ENCODE measurements at places on chromosomes 2 and 18. TPM values are rescaled to one million over a fixed set of nuclear protein-coding genes. Genes with fewer than 3 reads are reported as not detected.

DNA sequence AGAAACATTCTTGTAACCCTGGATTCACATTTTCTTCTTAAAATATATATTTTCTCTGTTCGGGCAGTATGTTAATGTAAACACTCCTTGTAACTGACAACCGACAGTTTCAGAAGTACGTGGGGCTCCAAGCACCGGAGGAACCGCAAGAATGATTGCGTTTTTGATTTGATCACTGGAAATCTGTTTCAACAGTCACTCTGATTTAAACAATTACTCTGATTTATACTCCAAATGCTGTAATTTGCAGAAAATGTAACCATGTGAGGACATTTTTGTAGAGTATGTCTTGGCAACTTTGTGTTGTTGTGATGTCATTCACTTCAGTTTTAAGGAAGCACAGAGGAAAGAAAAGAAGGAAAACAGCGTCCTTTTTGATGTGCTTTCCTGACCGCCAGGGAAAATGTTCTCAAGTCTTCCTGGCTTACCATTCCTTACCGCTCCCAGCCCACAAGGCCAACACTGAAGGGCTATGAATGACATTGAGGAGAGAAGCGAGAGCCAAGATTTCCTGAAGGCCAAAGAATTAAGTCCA is 77.7 kb downstream of the APOB start:
- H3K36me3 ChIP-seq = no peaks in the 10 kb centered on the region
- no peaks in the 10 kb centered on the region for H3K27me3 ChIP-seq
- H3K27ac ChIP-seq = no peak overlapping the region
- no peak for DNase-seq

GRCh38 chr2:63571291-63571690 is 17.0 kb downstream of the WDPCP start:
- no peaks in the 10 kb centered on the region for H3K4me1 ChIP-seq
- H3K4me3 ChIP-seq = no peak overlapping the region
- no peak overlapping the region for H3K27ac ChIP-seq
- H3K27me3 ChIP-seq = no peaks in the 10 kb centered on the region
- no peak for DNase-seq

DNA sequence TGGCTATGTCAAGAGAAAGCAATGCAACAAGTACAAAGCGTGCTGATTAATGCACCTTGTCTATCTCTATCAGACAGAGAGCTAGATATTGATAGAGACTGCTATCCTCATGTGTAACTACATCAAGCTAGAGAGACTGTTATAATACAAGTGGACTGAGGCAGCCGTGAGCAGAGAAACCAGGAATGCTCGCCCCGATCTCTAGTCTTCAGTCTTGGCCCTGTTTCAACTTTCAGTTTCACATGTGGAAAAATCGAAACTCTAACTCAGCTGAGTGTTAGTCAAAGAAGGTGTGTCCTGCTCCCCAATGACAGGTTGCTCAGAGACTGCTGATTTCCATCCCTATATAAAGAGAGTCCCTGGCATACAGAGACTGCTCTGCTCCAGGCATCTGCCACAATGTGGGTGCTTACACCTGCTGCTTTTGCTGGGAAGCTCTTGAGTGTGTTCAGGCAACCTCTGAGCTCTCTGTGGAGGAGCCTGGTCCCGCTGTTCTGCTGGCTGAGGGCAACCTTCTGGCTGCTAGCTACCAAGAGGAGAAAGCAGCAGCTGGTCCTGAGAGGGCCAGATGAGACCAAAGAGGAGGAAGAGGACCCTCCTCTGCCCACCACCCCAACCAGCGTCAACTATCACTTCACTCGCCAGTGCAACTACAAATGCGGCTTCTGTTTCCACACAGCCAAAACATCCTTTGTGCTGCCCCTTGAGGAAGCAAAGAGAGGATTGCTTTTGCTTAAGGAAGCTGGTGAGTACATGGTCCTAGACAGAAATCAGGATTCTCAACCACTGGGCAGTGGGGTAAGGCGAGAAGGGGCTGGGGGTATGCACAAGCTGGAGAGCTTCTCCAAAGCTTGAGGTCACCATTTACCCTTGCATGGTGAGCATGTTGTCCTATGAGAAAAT is at the start of gene RSAD2:
Gene RSAD2 (plus strand): TSS at position 376 of the 903 bp plus-strand sequence. CDS start 24 bp downstream, at position 400.
- peak within 1 kb of the TSS; percentile 36 for H3K27ac ChIP-seq
- no peaks in the 10 kb centered on the region for H3K36me3 ChIP-seq
- H3K4me3 ChIP-seq = peak within 1 kb of the TSS; percentile 29
- peaks cover 17% of the 10 kb centered on the region for H3K4me1 ChIP-seq
- no peak for DNase-seq

GRCh38 chr18:35289727-35290093 is 319 bp downstream of the ZSCAN30 start:
- H3K36me3 ChIP-seq = peaks cover 2% of the 10 kb centered on the region
- peak overlapping the region; percentile 75 for H3K27ac ChIP-seq
- no peak for DNase-seq
- peaks cover 17% of the 10 kb centered on the region for H3K4me1 ChIP-seq
- H3K4me3 ChIP-seq = peak overlapping the region; percentile 61

- no peak for DNase-seq
- H3K27me3 ChIP-seq = no peaks in the 10 kb centered on the region
- peak overlapping the region; percentile 73 for H3K27ac ChIP-seq
- H3K4me1 ChIP-seq = peaks cover 13% of the 10 kb centered on the region
- peaks cover 6% of the 10 kb centered on the region for H3K36me3 ChIP-seq
Observed at GRCh38 chr18:159037-159652, 788 bp downstream of the USP14 start.

GRCh38 chr2:156845806-156846558 is 409.8 kb downstream of the GPD2 start:
- H3K4me1 ChIP-seq = no peaks in the 10 kb centered on the region
- no peak overlapping the region for H3K4me3 ChIP-seq
- H3K27me3 ChIP-seq = no peaks in the 10 kb centered on the region

DNA sequence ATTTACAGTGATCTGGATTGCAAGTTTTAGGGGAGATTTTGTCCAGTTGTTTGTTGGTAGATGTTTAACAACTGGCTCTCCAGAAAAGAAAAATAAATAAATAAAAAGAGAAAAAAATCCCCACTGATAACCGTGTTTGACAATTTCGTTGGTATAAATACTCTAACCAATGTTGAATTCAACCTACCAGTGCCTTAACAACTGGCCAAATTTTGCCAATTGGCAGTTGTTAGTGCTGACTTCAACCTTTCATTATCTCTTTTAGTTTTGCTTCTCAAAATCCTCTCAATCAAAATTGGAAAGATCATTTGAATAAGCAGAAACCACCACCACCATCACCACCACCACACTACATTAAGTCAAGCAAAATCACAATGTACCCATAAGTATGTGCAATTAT is 490.3 kb downstream of the PIK3C3 start:
- H3K27me3 ChIP-seq = no peaks in the 10 kb centered on the region
- DNase-seq = no peak
- H3K4me3 ChIP-seq = no peak overlapping the region
- H3K4me1 ChIP-seq = no peaks in the 10 kb centered on the region

- no peak overlapping the region for H3K4me3 ChIP-seq
- no peaks in the 10 kb centered on the region for H3K4me1 ChIP-seq
- no peaks in the 10 kb centered on the region for H3K27me3 ChIP-seq
- DNase-seq = no peak
- H3K27ac ChIP-seq = no peak overlapping the region
Observed at GRCh38 chr2:86768189-86768949, 22.3 kb downstream of the CD8A start.

- no peak overlapping the region for H3K27ac ChIP-seq
- peaks cover 6% of the 10 kb centered on the region for H3K4me1 ChIP-seq
- no peak for DNase-seq
Observed at GRCh38 chr2:64263315-64263714, 119.1 kb upstream of the PELI1 start.

DNA sequence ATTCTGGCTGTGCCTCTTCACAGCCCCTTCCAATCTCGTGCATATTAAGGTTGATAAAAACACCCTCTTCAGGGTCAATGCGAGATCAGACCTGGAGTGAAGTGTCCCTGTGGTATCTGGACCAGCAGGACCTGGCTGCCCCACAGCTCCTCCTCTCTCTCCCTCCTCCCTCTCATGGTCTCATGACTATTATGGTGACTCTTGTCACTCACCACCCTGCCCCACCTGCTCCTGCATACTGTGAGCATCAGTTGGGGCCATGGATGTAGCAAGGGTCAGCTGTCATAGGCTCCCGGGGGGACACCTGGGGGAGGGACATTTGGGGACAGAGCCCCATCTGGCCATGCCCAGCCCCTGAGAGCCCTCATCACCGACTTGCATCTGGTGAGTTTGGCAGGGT is 50.2 kb downstream of the ODC1 start:
- H3K4me1 ChIP-seq = peaks cover 44% of the 10 kb centered on the region
- no peak for DNase-seq
- no peaks in the 10 kb centered on the region for H3K27me3 ChIP-seq
- H3K36me3 ChIP-seq = no peaks in the 10 kb centered on the region

Gene FEV
- not detected for total RNA-seq

Gene NYAP2
- total RNA-seq = not detected

Gene ANKRD30B
- total RNA-seq = not detected

Gene LANCL1
- total RNA-seq = 24.4 TPM

Gene AGXT
- total RNA-seq = not detected

Gene ARHGEF4
- not detected for total RNA-seq

Gene TMEM200C
- not detected for total RNA-seq

Gene ANKRD30BL
- not detected for total RNA-seq

Gene HOXD13
- not detected for total RNA-seq

Gene LTBP1
- 3.5 TPM for total RNA-seq

Gene SATB2
- total RNA-seq = 2.8 TPM

Gene GREB1L
- total RNA-seq = not detected
